Activated CD4-positive, alpha-beta T cell treated with anti-CD3 and anti-CD28 coated beads for 4 hours (primary cell): ENCODE measurements at places on chromosomes 2 and 18.
A peak's percentile ranks its signal among the peaks of the same experiment; 100 is the strongest.

DNA sequence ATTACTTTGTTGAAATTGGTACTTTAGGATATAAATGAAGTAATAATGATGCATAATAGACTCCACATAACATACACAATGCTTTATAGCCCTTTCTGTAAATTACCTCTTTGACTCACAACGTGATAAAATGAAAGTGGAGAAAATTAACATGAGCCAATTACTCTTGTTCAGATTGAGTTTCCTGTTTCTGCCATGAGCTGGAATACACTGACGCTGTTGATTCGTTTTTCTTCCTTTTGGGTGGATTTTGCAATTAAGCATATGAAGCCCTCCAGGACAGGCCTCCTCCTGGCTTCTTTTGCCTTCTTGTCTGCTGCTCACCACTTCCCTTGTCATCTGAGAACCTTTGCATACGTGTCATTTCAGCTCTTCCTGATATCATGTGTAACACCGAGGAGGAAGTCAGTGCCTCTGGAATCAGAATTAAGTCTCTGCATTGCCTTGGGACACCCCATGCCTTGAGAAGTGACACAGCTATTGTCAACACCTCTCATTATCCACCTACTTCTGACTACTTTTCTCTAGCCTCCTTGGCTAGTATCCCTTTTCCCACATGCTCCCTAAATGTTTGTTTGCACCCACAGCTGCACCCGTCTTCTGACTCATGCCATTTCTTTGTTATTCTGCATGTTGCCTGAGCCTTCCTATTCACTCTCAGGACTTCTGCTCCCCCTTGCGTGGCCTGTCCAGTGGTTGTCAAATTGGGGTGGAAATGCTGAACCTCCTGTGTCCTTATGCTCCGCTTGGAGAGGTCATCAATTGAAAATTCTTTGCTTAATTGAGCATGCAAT, 134.1 kb downstream of the FMNL2 start:
- DNase-seq = no peak

GRCh38 chr2:224287531-224287930, 114.4 kb downstream of the FAM124B start:
- no peak for DNase-seq

DNA sequence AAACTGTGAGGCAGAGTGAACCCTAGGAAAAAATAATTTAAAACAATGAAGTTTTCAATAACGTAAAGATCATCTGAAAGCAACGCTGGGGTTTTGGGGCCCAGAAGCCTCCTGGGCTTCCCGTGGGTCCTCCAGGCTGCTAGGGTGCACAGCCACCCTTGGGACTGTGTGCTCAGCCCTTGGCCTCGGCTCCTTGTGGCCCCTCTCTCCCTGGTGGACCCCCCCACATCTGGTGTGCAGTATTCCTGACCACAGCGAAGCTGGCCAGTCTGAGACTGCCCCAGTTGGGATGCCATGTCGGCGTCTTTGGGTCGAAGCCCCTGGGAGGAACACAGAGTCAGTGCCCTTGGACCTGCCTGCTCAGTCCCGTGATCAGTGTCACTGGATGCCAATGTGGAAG, 53.0 kb downstream of the ACKR3 start:
- DNase-seq = no peak

DNA sequence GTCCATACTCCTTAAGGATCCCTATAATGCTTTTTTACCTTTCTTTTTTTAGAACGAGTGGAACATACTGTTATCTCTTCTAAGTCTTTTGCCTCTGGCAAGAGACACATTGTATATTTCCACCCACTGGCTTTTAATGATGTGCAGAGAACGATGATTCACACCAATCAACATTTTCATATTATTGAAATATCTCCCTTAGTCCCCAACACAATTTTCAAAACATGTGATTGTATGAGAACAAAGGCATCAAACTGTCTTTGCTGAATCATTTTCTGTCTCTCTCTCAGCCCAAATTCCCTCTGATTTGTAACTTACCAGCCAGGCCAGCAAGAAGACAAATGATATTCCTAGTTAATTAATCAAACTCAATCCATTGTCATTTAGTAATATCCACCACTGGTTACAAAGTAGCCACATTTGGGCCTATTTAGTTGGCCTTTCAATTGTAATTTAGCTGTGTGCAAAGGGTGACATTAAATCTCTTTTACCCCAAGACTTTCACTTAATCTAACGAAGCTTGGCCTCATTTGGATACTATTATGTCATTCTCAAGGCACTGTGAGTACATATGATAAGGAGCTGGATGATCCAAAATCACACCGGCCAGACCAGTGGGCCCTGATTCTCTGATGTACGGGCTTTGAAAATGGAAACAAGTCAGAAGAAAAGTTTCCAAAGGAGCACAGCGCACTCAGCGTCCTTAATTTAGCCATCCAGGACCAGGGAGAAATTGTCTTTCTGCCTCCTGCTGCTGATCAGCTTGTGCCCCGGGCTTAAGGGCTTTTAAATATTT, 185.1 kb downstream of the SCG2 start:
- no peak for DNase-seq

- peak; percentile 60 for DNase-seq
Observed at GRCh38 chr2:54558188-54559005, 102.3 kb downstream of the SPTBN1 start.

DNA sequence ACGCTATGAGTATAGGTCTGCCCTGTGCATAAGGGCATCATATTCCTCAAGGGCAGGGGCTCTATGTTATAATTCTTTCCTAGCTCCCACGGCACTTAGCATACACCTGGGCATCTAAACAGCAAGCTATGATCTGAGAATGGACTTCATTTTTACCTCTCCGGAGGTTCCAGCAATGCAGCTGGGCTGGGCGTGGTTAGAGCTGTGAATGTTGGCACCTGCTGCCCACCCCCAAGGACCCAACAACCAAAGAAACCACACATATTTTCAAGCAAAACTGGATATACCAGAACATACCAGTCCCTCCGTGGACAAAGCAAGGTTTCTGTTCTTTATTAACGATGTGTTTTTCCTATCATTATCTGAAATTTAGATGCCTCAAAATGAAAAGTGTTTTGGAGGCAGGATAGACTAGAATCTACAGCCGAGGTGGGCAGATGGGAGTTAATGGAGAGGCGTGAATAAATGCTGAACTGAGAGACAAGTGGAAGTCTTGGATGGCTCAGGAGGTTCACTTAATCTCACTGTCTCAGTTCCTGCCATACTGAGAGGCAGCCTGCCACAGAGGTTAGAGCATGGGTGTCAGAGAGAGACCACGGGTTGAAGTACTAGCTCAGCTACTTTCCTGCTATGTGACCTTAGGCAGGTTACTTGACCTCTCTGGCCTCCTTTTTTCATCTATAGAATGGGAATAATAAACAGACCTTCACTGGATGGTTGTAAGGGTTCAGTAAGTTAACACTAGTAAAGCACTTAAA, 186.6 kb upstream of the SMAD2 start:
- DNase-seq = no peak

DNA sequence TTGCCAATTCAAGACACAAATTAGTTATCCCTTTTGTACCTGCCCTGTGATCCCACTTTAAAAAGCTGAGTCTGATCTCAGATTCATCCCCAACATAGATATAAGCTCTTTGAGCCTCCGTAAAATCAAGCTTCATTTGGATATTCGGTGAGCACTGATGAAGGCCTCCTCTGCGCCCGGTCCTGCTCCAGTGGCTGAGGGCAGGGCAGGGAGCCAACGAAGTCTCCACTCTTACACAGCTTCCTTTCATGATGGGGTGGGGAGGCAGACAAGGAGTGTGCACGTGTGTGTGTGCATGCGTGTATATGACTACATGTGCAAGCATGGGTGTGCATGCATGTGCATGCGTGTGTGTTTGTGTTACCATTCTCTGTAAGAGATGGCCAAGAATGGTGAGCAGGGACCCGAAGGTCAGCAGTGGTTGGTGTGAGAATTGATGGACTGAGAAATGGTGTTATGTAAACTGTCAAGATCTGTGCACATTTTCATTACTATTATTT, 43.6 kb downstream of the IL1RL2 start:
- DNase-seq = no peak

- DNase-seq = no peak
Observed at GRCh38 chr2:100799686-100800085, 20.3 kb upstream of the NPAS2 start.

- no peak for DNase-seq
Observed at GRCh38 chr2:70090706-70091334, 3.5 kb downstream of the PCBP1 start.

GRCh38 chr2:144430722-144431391, 89.1 kb downstream of the ZEB2 start:
- no peak for DNase-seq

- peak; percentile 46 for DNase-seq
Observed at GRCh38 chr18:58541789-58542425, 87.0 kb downstream of the ALPK2 start.

DNA sequence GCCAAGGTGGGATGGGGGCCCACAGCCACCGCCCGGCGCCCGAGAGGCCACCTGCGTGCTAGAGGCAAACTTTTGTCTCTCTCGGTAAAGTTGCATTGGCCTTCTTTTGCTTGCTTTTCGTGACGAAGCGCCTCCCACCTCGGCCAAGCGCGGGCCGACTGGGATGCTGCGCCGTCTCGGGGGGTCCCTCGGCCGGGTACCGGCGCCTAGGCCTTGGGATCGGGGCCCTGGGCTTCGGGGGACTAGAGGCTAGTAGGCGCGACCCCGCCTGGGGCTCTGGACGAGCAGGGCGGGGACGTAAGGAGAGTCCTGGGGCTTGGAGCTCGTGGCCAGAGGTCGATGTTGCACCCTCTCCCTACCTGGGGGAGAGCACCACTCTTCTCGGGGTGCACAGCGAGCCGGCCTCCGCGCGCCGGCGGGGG, 545 bp downstream of the GLI2 start:
- DNase-seq = no peak

GRCh38 chr2:197838579-197838978, 34.2 kb downstream of the PLCL1 start:
- no peak for DNase-seq

DNA sequence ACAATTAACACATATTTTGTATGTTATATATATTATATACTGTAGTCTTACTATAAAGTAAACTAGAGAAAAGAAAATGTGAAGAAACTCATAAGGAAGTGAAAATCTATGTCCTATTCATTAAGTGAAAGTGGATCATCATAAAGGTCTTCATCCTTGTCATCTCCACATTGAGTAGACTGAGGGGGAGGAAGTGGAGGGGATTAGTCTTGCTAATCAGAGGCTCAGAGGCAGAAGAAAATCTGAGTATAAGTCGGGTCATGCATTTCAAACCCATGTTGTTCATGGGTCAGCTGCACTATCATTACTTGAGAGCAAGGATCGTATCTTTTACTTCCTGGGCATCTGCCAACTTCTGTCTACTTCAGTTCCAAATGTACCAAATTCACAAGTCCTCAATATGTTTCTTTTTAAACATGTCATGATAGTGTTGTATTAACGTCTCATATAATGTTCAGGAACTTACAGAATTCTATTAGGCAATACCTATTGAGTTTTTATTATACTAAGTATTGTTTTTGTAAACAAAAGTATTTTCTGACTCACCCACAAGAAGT, 208.9 kb upstream of the BOD1L2 start:
- DNase-seq = no peak

DNA sequence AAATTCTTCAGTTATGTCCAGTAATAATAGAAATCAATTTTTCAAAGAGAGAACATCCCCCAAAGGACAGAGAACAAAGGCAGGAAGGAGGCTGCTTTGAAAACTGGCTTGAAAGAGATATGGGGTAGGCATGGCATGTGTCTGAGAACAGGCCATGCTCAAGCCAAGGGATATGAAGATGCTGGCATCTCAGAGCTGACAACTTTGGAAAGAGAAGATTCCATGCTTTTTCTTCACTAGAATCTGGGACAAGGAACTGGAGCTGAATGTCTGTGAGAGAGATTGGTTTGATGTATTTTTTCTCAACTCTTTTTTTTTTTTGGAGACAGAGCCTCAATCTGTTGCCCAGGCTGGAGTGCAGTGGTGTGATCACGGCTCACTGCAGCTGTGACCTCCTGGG, 139.8 kb upstream of the DLX2 start:
- DNase-seq = no peak

DNA sequence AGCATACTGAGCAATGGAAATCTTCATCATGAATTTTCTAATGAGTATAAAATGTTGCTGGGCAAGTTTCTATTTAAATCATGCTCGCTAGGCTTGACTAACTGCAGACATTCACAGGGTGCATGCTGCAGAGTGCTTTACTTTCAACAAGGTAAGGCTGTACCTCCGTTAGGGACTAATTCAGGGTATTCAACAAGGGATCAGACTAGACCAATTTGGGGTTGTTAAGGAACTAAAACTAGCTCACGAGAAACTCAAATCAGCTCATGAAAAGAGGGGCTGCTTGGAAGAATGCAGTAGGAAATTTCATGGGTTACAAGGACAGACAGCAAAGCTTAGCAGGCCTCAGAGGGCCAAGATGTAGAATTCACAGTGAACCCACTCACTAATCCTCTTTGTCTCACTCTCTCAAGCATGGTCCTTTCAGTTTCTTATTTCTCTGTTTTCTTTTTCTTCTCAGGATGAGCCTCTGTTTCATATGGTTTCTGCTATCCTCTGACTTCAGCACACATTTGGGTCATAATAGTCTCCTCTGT, 2.2 kb downstream of the MYO3B start:
- DNase-seq = no peak

- DNase-seq = no peak
Observed at GRCh38 chr2:40123746-40124145, 328.1 kb downstream of the SLC8A1 start.

GRCh38 chr2:228589115-228589514, 407.6 kb upstream of the SPHKAP start:
- DNase-seq = no peak

- no peak for DNase-seq
Observed at GRCh38 chr18:42920621-42921020, 194.9 kb downstream of the RIT2 start.

GRCh38 chr2:241468476-241468781, 40.0 kb downstream of the STK25 start:
- no peak for DNase-seq

DNA sequence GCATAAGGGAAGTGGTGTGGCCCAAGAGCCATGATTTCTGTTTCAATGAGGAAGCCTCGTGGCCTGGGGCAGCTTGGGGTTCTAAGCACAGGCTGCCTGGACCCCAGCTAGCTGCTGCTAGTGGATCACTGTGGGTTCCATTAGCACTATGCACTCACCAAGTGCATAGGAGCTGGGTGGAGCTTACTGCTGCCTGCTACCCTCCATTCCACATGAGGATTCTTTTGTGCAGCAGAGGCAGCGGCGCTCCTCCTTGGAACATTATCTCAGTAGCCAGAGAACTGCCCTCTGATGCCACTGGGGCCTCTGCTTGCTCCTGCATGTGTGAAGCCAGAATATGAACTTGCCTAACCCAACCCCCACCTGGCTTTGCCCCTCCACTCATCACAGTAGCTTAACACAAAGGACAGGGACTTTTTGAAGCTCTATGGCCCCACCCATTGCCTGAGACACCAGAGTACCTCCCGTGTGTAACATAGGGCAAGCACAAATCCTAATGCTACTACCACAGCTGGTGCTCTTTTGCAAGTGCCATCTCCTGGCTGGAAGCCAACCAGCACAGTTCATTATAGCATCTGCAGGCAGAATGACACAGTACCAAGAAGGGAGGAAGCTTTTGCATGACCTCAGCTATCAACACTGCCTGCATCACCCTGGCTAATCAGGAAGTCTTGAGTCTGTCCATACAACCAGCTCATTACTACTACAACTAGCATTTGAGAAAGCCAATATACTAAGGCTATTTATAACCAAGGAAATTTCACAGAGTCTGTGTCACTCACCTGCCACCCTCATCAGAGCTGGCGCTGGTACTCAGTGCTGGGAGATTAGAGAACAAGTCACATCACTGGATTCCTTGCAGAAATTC, 297.0 kb upstream of the GULP1 start:
- DNase-seq = no peak
